ENCODE measurements at places on chromosomes 7 and 10. TPM values are rescaled to one million over a fixed set of nuclear protein-coding genes. Genes with fewer than 3 reads are reported as not detected.

The TMEM139 gene
- total RNA-seq = 0.11 TPM

The OGDHL gene
- 0.54 TPM for total RNA-seq

The NPM3 gene
- total RNA-seq = 56.7 TPM

The CPA4 gene
- 250 TPM for total RNA-seq

The TFPI2 gene
- total RNA-seq = 16.0 TPM

The TMEM229A gene
- total RNA-seq = not detected

The HTR7 gene
- total RNA-seq = 0.11 TPM

The NRG3 gene
- not detected for total RNA-seq

The DDC gene
- total RNA-seq = not detected

The ITPRID1 gene
- not detected for total RNA-seq

The DGKI gene
- 8.3 TPM for total RNA-seq

The C10orf62 gene
- 0.32 TPM for total RNA-seq

The DYNC1I1 gene
- 3.5 TPM for total RNA-seq

The AZGP1 gene
- total RNA-seq = not detected

The ANKRD61 gene
- total RNA-seq = not detected

The PRLHR gene
- not detected for total RNA-seq

All from articular chondrocyte of knee joint (primary cell).